Stimulated activated naive CD4-positive, alpha-beta T cell treated with Interleukin-2 at 50 U/mL for 16 hours (primary cell): ENCODE measurements at places on chromosomes 5 and 9.

- DNase-seq: no peak
These were observed 69.0 kb downstream of the ADAMTS16 start for GRCh38 chr5:5209089-5209488.

GRCh38 chr5:86861512-86861911, 243.8 kb downstream of the COX7C start:
- DNase-seq: no peak

DNA sequence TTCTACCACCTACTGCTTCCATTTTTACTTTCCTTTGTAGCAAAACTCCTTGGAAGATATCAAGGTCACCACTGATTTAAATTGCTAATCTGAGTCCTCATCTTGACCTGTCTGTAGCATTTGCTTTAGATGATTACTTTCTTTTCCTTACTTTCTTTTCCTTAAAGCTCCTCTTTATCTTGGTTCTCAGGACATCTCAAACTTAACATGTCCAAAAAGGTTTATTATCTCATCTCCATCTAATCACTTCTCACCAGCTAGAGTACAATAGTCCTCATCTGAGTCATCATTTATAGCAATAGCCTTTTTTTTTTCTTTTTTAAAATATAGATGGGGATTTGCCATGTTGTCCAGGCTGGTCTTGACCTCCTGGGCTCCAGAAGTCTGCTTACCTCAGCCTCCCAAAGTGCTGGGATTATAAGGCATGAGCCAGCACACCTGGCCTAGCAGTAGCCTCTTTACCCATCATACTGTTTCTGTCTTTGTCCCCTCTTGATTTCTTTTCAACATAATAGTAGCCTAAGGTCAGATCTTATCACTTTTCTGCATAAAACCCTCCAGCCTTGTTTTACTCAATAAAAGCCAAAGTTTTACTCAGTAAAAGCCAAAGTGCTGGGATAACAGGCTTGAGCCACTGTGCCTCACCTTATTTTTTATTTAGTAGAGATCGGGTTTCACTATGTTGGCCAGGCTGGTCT, 32.9 kb upstream of the GPR21 start:
- no peak for DNase-seq

DNA sequence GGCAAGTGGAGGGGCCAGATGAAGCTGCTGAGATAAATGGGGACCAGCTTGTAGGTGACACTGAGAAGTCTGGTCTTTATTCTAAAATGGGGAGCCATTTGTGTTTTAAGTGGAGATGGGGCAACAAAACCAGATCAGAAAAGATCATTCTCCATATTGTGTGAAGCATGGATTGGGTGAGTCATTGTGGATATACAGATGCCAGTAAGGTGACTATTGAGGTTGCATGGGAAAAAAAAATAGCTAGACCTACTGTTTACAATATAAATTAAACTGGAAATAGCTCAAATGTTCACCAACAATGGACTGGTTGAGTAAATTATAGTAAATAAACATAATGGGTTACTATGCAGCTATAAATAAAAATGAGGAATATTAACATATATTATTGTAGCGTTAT, 5.4 kb upstream of the MAP1B start:
- DNase-seq: no peak

DNA sequence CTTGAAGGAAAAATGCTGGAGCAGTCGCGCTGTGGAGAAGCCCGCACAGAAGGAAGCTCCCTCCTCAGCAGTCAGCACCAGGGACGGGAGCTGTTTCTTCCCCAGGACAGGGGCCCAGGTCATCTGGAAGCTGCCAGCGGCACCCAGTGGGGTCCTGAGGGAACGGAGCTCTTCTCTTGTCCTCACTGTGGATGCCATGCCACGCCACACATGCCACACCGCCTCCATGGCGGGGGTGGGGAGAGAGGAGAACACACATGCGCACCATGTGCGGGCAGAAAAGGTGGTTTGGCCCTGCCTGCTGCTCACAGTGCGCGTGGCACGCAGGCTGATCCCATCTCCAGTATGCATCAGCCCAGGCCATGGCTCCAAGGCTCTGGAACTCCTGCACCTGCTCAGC, 41.7 kb upstream of the ZNF354B start:
- no peak for DNase-seq
